ENCODE measurements at places on chromosomes 16 and 17.

GRCh38 chr16:47604306-47604705 lies 143.2 kb downstream of the PHKB start:
- DNase-seq, result no peak

DNA sequence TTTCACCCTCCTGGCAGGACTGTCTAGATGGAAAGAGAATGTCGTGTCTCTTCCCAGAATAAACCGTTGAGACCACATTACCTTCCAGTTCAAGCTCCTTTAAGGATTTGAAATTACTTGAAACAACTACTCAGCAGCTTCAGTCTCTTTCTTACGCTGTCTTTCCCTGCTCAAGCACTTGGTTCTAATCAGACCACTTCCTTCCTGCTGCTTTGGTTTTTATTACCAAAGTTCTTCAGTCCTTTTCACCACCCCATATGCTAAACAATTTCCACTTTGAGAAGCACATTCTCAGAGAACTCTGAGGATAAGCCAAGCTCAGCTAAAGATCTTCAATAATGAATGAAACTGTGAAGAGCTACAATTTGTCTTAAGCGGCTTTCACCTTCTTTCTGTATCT lies 105.4 kb downstream of the STX8 start:
- no peak for DNase-seq

DNA sequence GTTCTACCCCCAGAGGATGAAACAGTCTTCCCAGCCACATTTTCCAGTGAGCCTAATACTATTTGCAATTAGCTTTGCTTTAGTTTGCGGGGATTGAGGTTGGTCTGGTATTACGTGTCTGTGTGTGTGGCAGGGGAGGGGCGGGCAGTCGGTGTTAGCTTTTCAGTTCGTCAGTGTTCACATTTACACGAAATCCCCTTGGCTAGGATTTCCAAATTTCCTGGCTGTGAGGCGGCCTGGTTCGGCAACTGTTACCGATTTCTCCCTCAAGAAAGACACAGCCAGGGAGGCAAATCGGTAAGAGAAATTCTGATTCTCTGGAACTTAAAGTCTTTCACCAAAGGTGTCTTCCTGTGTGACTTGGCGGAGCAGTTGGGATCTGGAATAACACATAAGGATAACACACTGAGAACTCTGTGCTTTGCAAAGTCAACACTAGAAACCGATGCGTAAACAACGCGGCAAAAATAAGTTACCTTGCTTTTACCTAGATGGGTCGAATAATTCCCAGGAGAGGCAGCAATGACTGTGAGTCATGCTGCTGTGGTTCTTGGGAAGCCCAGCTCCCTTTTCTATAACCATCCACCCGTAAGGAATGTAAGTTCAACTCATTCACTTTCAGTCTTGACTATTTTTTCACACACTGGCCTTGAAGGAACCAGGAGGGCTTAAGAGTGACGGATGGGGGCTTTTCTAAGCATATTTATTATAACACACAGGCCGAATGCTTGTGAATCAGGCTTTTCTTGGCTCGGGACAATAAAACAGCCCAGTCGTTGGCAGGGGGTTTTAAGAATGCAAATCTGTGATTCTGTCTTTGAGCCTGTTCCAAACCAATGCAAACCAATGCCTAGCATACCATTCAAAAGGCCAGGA lies 24.2 kb downstream of the GPRC5B start:
- no peak for DNase-seq

GRCh38 chr16:13148836-13149235 lies 247.4 kb downstream of the SHISA9 start:
- DNase-seq, result no peak

GRCh38 chr17:39098588-39098987 lies 52.8 kb downstream of the PLXDC1 start:
- no peak for DNase-seq

DNA sequence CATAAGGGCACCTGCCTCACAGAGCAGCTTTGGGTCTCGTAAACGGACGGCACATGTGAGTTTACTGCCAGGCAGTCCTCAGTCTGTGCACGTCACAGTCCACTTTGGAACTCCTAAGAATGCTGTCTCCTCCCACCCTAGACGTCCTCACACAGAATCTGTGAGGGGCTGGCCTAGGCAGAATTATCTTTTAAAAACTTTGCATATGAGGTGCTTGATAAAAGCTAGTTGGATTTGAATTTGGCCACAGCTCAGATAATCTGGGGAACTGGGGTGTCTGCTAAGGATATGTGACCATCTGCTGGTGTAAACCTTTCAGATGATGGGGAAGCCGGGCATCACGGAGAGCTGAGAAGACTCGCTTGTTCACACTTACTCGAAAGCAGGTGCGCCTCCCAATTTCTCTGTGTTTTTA lies 64.4 kb downstream of the METRNL start:
- no peak for DNase-seq

- DNase-seq, result no peak
These were observed 49.2 kb downstream of the PDPK1 start for GRCh38 chr16:2586901-2587480.

DNA sequence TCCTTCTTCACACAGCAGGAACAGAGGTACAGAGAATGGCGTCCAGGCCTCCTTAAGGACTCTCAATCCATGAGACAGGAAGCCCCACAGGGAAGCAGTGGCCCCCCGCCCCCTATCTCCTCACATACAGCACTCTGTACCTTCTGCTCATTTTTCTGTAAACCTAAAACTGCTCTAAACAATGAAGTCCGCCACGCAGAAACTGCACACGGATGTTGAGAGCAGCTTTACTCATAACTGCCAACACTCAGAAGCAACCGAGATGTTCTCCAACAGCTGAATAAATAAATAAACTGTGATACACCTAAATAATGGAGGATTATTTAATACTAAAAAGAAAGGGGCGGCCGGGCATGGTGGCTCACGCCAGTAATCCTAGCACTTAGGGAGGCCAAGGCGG lies 9.9 kb downstream of the TBC1D16 start:
- no peak for DNase-seq

DNA sequence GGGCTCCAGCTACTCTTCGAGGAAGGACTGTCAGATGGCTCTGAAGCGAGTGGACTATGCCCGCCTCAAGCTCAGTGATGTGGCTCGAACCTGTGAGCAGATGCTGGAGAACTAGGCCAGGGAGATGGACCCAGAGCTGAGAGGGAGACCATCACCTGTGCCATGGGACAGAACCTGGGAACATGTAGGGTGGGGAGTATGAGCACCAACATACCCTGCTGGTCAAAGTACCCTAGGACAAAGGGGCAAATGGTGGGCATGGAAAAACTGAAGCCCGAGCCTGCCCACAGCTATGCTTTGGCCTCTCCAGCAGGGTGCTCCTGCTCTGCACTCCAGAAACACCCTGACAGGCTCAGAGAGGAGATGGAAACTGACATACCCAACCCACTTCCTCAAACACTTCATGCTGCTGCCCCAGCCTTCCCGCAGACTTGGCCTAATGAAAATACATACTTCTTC lies 1.9 kb downstream of the MED11 start:
- DNase-seq, result no peak

- no peak for DNase-seq
These were observed 1.2 kb downstream of the SIAH1 start for GRCh38 chr16:48383877-48384519.

GRCh38 chr16:52914428-52914827 lies 138.3 kb downstream of the CHD9NB start:
- DNase-seq, result no peak

- DNase-seq, result peak; percentile 80
These were observed at the start of gene MED9 for GRCh38 chr17:17476865-17477467. MED9 (plus strand) TSS chr17:17477000; CDS start chr17:17477042, 42 bp downstream.

DNA sequence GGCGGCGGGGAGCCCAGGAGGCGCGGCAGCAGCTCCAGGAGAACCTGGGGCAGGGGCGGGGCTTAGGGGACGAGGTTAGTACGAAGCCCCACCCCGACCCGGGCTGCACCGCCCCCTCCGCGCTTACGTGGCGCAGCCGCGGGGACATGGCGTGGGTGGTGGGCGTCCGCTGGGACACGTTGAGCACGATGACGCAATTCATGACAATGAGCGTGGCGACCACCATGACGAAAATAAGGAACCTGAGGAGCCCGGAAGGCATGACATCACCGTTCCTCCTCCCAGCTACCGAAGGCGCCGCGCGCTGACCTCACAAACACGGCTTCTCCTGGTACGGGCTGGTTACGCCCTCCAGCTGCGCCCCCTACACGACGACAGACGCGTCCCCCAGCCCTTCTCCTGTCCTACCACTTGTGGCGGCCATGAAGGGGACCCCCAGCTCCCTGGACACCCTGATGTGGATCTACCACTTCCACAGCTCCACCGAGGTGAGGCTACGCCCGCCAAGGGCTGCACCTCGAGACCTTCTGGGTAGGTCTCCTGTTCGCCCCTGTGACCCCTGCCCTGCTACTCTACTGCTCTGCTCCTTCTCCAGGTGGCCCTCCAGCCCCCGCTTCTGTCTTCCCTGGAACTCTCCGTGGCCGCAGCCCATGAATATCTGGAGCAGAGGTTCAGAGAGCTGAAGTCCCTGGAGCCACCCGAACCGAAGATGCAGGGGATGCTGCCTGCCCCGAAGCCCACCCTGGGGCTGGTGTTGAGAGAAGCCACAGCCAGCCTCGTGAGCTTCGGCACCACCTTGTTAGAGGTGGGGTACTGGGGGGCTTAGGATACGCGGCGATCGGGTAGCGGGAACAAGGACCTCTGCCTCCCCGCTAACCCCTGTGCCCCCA lies at the start of gene C17orf107:
Gene C17orf107 (plus strand): TSS at position 196 of the 890 bp plus-strand sequence. CDS start 227 bp downstream, at position 423.
- peak; percentile 2 for DNase-seq

DNA sequence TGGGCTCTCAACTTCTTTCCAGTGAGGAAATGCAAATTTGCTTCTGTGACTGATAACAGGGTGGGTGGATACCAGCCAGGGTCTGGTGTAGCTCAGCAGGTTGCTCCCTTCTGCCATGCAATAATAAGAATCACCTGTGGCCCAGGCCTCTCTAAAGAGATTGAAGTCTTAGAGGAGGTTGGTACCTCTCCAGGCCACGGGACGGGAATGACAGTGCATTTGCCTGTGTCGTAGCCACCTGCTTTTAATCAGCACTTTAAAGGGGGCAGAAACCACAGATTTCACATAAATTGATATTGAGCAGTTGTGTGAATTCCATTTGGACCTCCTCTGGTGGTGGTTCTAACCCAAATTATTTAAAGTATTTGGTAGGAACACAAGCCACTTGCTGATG lies 246.9 kb downstream of the PRKCA start:
- DNase-seq, result no peak

DNA sequence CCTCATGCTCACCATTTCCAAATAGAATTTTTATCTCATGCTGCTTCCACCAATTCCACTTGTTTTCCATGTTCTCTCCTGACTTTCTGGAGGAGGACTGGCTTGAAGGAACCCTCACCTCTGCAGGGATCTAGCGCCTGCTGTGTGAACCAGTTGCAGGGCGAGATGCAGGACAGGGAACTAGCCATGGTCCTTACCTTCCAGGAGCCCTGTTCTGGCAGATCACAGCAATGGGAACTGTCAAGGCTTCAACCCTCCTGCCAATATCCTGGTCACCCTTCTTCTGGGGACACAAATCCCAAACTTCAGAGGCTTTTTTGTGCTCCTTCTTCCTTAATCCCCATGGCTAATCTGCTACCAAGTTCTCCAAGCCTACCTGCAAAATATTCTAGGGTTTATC lies 60.4 kb upstream of the MMP2 start:
- no peak for DNase-seq

GRCh38 chr16:27211026-27211425 lies 7.7 kb downstream of the KDM8 start:
- DNase-seq, result no peak

GRCh38 chr16:57062329-57062728 lies 30.1 kb upstream of the CPNE2 start:
- no peak for DNase-seq

DNA sequence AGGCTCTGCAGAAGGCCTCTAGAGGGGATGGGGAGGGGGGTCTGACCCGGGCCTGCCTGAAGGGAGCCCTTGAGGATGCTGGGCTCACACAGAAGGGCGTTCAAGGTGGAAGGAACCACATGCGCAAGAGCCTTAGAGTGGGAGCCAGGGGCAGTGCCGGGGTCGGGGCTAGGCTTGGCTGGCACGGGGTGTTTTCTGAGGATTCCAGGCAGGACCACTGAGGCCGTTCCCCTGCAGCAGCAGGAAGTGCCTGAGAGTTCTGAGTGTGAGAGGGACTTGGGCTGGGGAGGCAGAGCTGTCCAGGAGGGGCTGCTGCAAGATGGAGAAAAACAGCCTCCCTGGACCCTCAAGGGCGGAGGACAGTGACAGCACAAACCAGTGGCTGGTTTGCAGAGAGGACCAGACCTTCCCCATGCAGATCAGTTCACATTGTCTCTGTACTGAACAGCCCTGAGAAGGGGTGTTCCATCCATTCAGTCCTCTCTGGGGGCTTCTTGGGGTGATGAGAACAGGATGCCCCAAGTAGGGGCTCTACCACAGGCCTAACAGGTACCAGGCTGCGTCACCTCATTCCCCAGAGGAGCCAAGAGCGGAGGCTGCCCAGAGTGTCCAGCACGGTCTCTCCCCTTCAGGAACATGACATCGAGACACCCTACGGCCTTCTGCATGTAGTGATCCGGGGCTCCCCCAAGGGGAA lies 3.4 kb downstream of the NDRG4 start:
- DNase-seq, result no peak

DNA sequence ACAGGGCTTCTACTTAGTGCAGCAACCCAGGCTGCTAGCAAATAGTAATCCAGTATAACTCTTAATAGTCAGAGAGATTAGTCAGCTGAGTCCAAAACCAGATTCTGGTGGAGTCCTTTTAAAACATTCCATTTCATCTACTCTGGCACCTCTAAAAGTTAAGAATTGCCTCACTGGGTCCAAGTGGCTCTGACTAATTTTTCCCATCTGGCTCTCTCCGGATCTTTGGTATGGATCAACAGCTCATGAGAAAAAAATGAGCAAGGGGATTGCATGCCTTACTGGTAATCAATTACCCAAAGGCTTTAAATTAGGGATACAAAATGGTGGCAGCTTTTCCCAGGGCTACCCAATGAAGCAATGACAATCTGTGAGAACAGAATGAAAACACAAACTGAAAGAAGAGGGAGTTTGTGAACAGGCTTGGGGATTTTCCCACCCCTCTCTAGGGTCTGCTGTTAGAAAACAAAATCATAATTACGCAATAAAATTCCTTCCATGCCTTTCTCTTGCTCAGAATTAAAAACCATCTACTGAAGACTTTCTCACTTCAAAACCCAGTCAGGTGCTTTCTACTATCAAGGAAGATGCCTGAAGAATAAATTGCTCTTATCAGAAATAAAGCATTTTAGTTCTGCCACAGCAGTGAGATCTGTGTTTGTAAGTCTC lies 84.6 kb upstream of the PMFBP1 start:
- no peak for DNase-seq

- no peak for DNase-seq
These were observed 132.2 kb upstream of the NACA2 start for GRCh38 chr17:61723183-61723582.
